ENCODE measurements at places on chromosomes 1 and 21. TPM values are rescaled to one million over a fixed set of nuclear protein-coding genes. Genes with fewer than 3 reads are reported as not detected.

DNA sequence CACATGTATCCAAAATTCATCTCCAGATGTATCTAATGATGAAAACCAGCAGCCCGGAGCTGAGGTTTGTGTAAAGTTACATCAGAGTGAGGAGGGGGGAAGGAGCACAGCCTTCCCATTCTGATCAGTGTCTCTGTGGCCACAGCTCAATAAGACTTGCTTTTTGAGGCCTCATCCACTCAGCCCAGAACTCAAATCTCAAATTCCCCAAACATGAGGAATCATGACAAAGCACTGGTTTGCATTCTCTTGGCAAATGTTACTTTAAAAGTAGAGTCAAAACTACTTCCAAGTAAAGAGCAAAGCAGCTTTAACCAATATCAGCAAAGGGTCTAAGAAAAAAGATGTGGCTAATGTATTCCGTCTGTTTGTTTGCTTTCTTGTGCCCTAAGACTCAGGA is 30.9 kb downstream of the CCN1 start:
- no peak for DNase-seq
- H3K27ac ChIP-seq = no peak overlapping the region
- H3K36me3 ChIP-seq = no peaks in the 10 kb centered on the region
- H3K4me1 ChIP-seq = no peaks in the 10 kb centered on the region
- H3K27me3 ChIP-seq = no peaks in the 10 kb centered on the region
- H3K4me3 ChIP-seq = no peak overlapping the region

- H3K4me3 ChIP-seq = no peak overlapping the region
- H3K27me3 ChIP-seq = no peaks in the 10 kb centered on the region
- H3K36me3 ChIP-seq = no peaks in the 10 kb centered on the region
Observed at GRCh38 chr1:110494522-110495406, 24.2 kb downstream of the KCNA10 start.

- peaks cover 3% of the 10 kb centered on the region for H3K36me3 ChIP-seq
- H3K27ac ChIP-seq = no peak overlapping the region
- no peaks in the 10 kb centered on the region for H3K27me3 ChIP-seq
- no peaks in the 10 kb centered on the region for H3K4me1 ChIP-seq
Observed at GRCh38 chr1:77846966-77847365, 41.5 kb upstream of the NEXN start.

DNA sequence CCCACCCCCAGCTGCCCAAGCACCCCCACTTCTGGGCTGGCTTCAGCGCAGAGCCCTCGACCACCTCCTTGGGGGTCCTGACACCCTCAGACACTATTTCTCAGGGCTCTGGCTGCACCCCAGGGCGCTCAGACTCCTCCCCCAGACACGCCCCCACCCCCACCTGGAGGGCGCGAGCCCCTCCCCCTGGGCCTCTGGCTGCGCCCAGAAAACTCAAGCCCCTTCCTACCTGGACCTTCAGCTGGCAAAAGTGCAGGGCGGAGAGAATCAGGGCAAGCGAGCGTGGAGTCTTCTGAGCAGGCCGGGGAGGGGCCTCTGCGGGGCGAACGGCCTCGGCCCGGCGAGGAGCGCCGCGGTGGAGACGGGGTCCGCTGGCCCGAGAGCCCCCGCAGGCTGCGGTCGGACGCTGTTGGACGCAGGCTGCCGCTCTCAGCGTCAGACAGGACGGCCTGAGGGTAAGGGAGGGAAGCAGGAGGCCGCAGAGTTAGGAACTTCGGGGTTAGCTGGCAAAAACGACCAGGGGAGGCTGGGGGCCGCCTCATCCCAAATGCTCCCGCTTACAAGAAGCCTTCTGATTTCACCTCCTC is 17.4 kb upstream of the NBPF1 start:
- no peak for DNase-seq
- H3K27me3 ChIP-seq = no peaks in the 10 kb centered on the region
- H3K36me3 ChIP-seq = no peaks in the 10 kb centered on the region
- no peak overlapping the region for H3K27ac ChIP-seq
- no peaks in the 10 kb centered on the region for H3K4me1 ChIP-seq
- H3K4me3 ChIP-seq = no peak overlapping the region

Gene TRMT1L
- 19.7 TPM for total RNA-seq

GRCh38 chr21:15408089-15408488 is 321.7 kb upstream of the USP25 start:
- peaks cover 2% of the 10 kb centered on the region for H3K36me3 ChIP-seq
- H3K27me3 ChIP-seq = no peaks in the 10 kb centered on the region
- no peak for DNase-seq

DNA sequence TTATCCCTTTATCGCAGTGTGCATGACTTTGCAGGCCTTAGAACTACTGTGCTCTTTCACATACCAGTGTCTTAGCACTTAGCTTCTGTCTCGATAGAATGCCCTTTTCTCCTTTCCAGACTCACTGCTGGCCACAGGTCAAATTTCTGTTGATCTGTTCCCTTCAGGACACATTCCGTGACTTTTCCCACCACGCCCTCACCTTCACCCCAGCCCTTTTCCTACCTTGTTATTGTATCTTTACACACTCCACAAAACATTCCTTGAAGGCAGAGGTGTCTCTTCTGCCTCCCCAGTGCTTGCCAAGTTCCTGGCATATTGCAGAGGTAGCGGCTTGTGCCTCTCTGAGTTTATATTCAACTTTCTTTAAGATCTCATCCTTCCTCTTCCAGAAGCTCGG is 3.7 kb upstream of the IGSF9 start:
- no peaks in the 10 kb centered on the region for H3K36me3 ChIP-seq
- DNase-seq = no peak
- H3K4me3 ChIP-seq = no peak overlapping the region
- H3K4me1 ChIP-seq = peaks cover 9% of the 10 kb centered on the region
- no peak overlapping the region for H3K27ac ChIP-seq
- peaks cover 48% of the 10 kb centered on the region for H3K27me3 ChIP-seq

Gene RAP1A
- 216 TPM for total RNA-seq

GRCh38 chr1:37901191-37901892 is 42.0 kb upstream of the MTF1 start:
- H3K4me3 ChIP-seq = peak overlapping the region; percentile 16
- H3K36me3 ChIP-seq = peaks cover 6% of the 10 kb centered on the region
- H3K27me3 ChIP-seq = no peaks in the 10 kb centered on the region
- H3K4me1 ChIP-seq = peaks cover 14% of the 10 kb centered on the region
- no peak for DNase-seq

DNA sequence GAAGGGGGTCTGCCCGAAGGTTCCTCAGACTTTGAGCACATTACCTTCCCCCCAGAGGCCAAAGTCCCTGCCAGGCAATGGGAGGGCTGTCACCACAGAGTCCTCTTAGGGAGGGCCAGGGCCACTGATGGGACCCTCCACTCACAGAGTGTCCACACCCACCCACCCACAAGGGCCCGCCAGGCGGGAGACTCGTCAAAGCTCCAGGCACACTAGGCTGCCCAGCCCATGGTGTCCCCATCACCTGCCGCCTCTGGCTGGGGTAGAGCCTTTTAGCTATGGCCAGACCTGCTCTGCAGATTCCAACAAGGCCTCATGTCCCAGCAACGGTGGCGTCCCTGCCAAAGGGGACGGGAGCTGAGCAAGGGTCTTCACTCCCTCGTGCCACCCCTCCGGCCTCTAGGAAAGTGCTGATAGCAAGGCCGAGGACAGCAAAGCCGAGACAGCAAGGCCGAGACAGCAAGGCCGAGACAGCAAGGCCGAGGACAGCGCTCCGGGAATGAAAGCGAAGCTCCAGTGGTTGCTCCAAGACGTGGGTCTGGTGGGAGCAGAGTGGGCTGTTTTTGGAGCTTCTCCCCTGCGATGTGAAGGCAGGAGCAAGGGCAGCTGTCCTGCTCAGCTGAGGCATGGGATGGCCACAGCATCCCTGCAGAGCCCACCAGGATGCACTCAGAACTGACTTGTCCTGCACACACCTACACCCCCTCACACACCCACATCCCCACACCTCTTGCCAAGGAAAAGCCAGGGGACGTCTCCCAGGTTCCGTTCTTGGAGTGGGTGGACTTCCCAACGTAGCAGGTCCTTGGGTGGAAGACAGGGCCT is 123.4 kb downstream of the CRYAA start:
- no peak for DNase-seq
- H3K27ac ChIP-seq = no peak overlapping the region
- peaks cover 2% of the 10 kb centered on the region for H3K4me1 ChIP-seq
- no peaks in the 10 kb centered on the region for H3K36me3 ChIP-seq
- H3K4me3 ChIP-seq = no peak overlapping the region

DNA sequence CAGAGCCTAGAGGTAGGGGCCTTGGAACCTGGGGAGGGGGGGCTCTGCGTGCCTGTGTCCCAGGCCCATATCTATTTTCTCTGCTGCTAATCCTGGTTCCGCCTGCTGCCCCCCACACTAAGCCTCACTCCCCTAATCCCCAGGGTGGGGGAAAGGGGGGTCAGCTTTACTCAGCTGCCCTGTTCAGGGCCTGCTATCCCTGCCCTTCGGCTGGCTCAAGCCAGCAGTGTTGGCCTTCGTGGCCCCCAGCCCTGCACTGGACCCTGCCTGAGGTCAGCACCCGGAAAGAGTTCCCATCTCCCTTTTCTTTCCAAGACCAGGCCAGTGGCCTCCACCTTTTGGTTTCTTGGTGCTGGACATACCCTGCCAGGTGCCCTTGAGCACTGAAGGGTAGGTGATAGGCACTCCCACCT is 8.4 kb downstream of the ZBTB7B start:
- H3K27me3 ChIP-seq = no peaks in the 10 kb centered on the region
- H3K27ac ChIP-seq = peak overlapping the region; percentile 83
- H3K4me3 ChIP-seq = peak overlapping the region; percentile 80
- DNase-seq = no peak
- peaks cover 80% of the 10 kb centered on the region for H3K4me1 ChIP-seq
- H3K36me3 ChIP-seq = peaks cover 14% of the 10 kb centered on the region

DNA sequence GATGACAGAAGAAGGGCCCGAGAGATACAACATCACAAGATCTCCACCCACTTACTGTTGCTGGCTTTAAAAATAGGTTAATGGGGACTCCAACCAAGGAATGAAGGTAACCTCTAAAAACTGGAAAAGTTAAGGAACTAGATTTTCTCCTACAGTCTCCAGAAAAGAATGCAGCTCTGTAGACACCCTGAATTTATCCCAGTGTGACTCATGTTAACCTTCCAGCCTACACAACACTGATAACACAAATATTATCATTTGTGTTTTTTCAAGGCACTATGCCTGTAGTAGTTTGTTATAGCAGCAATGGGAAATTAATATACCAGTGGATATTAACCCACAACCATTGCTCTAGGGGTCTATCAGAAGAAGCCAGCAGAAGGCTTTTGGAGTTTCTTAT is 730.7 kb upstream of the ZP4 start:
- no peak overlapping the region for H3K27ac ChIP-seq
- no peak overlapping the region for H3K4me3 ChIP-seq
- no peaks in the 10 kb centered on the region for H3K27me3 ChIP-seq
- DNase-seq = no peak
- no peaks in the 10 kb centered on the region for H3K36me3 ChIP-seq

GRCh38 chr1:21289127-21289526 is 1.1 kb downstream of the ECE1 start:
- H3K27me3 ChIP-seq = no peaks in the 10 kb centered on the region
- no peak overlapping the region for H3K27ac ChIP-seq
- peaks cover 66% of the 10 kb centered on the region for H3K4me1 ChIP-seq
- peak overlapping the region; percentile 91 for H3K4me3 ChIP-seq
- DNase-seq = no peak

GRCh38 chr21:34792504-34793089 is 123.8 kb downstream of the CLIC6 start:
- no peaks in the 10 kb centered on the region for H3K4me1 ChIP-seq
- no peaks in the 10 kb centered on the region for H3K27me3 ChIP-seq
- no peak overlapping the region for H3K27ac ChIP-seq
- DNase-seq = no peak
- peaks cover 12% of the 10 kb centered on the region for H3K36me3 ChIP-seq
- H3K4me3 ChIP-seq = no peak overlapping the region

Gene C1orf167
- not detected for total RNA-seq

DNA sequence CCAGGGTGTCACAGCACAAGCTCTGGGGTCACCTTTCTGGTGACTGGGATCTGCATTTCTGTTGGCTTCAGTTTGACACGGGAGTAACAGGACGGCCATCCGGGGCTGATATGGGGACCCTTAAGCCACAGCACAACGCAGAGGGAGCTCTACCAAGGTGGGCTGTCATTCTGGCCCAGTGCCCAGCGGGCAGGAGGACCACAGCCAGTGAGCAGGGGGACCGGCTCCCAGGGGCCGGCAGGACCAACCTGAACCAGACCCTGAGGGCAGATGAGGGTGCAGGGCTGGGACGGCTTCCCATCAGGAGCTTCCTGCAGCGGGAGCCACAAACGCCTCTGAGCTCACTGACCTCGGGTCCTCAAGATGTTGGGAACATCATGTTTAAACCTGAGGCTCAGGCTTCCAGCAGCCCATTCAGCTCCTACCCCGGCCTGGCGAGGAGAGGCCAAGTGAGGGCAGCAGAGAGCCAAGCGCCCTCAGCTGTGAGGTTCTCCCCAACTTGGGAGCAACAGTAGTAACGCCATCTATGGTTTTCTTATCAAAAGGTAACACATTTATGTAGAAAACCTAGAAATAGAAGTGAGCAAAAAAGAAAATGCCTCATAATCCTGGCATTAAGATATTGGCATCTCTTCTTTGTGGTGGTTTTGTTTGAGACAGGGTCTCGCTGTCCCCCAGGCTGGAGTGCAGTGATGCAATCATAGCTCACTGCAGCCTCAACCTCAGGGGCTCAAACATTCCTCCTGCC is 26.8 kb downstream of the TMEM201 start:
- peak; percentile 62 for DNase-seq
- no peak overlapping the region for H3K4me3 ChIP-seq
- peaks cover 3% of the 10 kb centered on the region for H3K36me3 ChIP-seq

GRCh38 chr1:8379513-8380186 is 61.7 kb downstream of the SLC45A1 start:
- DNase-seq = no peak
- H3K27ac ChIP-seq = no peak overlapping the region
- H3K36me3 ChIP-seq = peaks cover 3% of the 10 kb centered on the region
- H3K27me3 ChIP-seq = no peaks in the 10 kb centered on the region

All from activated T-cell treated with anti-CD3 and anti-CD28 coated beads, Interleukin-2, amount 50 U/mL, for 72 hours (primary cell).